CD4-positive, alpha-beta T cell treated with Interleukin-17A for 1 hour (primary cell): ENCODE measurements at places on chromosomes 3 and 15.
A peak's percentile ranks its signal among the peaks of the same experiment; 100 is the strongest.

- no peak for DNase-seq
Measured at GRCh38 chr15:38461066-38461833, 7.3 kb downstream of the FAM98B start.

DNA sequence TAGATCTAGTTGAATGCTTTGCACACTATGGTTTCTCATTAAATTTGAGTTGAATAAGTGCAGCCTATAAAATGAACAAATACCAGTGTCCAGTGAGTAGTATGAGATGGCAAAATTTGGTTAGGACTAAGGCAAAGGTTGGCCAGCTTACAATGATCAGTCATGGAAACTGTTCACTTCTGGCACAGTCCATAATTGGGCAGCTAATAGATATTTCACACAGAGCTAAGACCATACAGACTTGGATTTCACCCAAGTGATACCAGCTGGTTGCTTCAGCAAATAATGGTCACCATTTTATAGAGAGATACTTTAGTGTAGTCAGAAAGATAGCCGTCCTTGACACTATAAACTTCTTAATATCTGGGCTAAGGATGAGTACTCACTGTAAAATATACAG, 15.7 kb downstream of the GAP43 start:
- no peak for DNase-seq

DNA sequence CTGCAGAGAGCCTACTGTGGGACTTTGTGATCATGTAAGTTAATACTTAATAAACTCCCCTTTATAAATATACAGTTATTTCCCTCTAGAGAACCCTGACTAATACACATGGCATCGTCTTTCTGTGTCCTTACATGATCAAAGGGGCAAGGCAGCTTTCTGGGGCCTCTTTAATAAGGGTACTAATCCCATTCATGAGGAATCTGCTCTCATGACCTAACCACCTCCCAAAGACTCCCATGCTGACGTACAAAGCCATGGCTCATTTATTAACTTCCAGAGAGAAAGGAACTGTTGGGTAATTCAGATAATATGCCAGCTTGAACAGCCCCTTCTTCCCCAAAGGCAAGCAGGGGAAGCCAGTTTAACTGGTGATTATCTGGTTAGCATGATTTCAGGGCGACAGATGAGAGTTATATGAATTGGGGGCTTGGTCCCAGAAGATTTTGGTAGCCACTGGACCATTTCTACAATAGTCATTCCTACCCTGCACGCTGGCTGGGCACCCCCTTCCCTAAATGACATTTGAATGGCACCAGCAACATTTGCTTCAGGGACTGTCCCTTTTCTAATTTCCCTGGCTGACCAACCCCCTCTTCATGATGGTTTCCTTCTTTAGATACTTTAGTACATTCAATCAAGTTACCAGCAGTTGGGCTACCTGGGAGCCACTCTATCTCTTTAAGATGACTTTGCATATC, 83.6 kb upstream of the C3orf80 start:
- DNase-seq: no peak

GRCh38 chr15:70096215-70097062, 1.3 kb downstream of the TLE3 start:
- peak; percentile 60 for DNase-seq

GRCh38 chr3:66073464-66074141, 34.9 kb upstream of the MAGI1 start:
- DNase-seq: no peak

DNA sequence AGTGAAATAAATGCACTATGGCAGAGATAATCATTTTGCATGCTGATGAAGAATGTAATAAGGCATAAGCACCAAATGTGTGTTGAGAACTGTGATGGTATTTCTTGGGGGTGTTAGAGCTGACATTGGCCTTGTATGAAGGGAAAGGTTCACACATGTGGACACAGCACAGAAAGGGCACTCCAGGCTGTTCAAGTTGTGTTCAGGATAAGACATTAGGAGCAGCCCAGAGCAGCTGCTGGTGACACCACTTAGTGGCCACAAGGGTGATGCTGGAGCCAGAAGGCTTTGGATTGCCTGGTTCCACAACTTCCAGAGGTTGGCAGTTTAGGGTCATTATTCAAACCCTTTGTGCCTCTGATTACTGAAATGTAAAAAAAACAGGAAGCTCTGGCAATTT, 155.4 kb downstream of the GOLGA6L6 start:
- no peak for DNase-seq

- no peak for DNase-seq
Measured at GRCh38 chr3:33900809-33901505, 102.5 kb downstream of the PDCD6IP start.

DNA sequence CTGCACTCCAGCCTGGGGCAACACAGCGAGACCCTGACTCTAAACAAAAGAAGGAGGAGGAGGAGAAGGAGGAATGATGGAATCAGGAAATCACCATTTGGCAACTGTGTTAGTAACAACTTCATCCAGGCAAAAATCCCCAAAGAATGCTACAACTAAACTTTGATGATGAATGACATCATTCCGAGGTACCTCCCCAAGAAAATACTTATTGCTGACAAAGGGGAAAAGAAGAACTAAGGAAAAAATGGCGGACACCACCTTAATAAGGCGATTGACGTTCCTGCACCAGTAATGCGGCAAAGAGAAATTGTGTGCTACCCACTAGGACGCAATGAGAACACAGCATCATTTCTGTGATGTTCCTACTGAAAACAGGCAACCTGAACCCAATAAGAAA, 78.2 kb upstream of the SLC6A11 start:
- DNase-seq: no peak

DNA sequence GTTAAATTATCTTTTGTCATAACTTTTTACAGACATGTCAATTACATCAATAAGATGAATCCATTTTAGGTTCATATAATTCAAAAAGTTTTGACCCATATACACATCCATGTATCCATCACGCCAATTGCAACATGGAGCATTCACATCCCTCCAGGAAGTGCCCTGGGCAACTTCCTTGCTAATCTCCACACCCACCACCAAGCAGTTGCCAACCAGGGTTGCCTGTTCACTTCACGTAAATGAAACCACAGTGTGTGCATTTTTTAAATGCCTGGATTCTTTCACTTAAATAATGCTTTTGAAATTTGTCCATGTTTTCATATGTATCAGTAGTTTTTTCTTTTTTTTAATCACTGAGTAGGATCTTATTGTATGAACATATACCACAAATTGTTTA, 40.7 kb upstream of the LYZL4 start:
- DNase-seq: no peak

- no peak for DNase-seq
Measured at GRCh38 chr3:65619888-65620287, 418.8 kb downstream of the MAGI1 start.

GRCh38 chr3:173869766-173870165, 472.2 kb downstream of the NLGN1 start:
- no peak for DNase-seq

DNA sequence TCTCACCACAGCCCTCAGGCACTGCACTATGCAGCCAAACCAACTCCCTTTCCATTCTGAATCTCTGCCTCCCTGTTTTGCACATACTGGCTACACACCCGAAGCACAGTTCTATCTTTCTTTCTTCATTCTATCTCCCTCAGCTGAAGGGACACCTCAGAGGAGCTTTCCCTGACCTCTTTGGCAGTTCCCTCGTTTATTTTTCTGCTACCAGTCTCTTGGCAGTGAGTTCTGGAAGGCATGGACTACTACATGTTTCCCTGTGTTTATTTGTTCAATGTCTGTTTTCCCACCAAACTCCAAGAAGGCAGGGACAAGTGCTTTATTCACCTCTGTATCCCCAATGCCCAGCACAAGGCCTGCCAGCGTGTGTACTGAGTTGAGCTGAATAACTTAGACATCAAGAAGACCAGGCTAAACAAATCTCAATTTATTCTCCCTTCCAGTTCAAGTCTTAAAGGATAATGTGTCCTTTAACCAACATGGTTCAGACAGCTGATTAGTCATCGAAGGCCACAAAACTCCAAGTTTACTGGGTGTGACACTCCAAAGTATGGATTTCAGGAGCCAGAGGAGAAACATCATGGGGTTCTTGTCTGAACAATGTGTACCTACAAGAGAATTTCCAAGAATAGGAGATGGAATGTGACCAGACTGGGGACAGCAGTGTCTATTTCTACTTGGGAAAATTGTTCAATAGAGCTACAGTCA, 260.1 kb upstream of the CTNNB1 start:
- no peak for DNase-seq

DNA sequence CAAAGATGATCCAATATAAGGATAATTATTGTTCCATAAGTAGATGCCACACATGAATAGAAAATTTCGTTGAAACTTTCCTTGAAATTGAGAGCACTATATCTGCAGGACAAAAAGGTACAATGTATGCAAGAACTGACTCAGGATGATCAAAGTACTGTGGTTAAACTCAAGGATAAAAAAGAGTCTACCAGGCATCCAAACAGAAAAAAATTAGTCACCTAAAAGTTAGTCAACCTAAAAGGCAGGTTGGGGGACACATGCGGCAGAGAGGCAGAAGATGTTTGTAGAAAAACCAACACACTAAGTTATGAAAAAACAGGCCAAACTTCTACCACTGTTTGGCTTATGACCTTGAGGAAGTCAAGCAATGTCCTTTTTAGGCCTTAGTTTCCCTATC, 68.7 kb downstream of the GSK3B start:
- DNase-seq: no peak

GRCh38 chr15:53171571-53171970, 381.4 kb upstream of the ONECUT1 start:
- DNase-seq: no peak

- DNase-seq: no peak
Measured at GRCh38 chr3:151283387-151283786, 5.0 kb upstream of the P2RY14 start.

GRCh38 chr3:129619726-129620162, 13.3 kb upstream of the PLXND1 start:
- DNase-seq: no peak

DNA sequence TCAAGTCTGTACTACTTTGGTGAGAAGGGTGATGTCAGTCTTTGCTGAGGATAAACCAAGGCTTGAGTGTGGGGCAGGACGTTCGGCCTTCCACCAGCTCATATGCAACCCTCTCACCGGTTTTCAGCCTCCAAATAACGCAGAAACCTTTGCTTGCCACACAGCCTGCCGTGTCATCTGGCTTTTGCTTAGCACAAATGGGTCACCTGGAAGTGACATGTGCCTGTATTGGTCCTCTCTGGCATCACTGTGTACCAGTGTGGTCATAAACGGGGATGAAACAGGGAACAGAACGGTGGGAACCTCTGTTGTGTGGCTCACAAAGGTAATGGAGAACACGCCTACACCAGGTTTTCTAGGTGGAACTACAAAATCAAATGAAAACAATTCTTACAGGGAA, 7.1 kb downstream of the POMGNT2 start:
- DNase-seq: no peak

GRCh38 chr3:168475704-168476103, 380.0 kb upstream of the GOLIM4 start:
- no peak for DNase-seq

- no peak for DNase-seq
Measured at GRCh38 chr3:170387950-170388349, 30.4 kb downstream of the SKIL start.
